Activated CD4-positive, alpha-beta memory T cell treated with anti-CD3 and anti-CD28 coated beads, Interleukin-2, amount 10 ng/mL, durations not matched to agents 7 days and 5 days (primary cell): ENCODE measurements at places on chromosomes 6 and 20.

GRCh38 chr6:122758927-122759334, 20.6 kb upstream of the FABP7 start:
- H3K27me3 ChIP-seq, result no peaks in the 10 kb centered on the region
- H3K36me3 ChIP-seq, result no peaks in the 10 kb centered on the region
- H3K27ac ChIP-seq, result no peak overlapping the region
- H3K4me3 ChIP-seq, result no peak overlapping the region

DNA sequence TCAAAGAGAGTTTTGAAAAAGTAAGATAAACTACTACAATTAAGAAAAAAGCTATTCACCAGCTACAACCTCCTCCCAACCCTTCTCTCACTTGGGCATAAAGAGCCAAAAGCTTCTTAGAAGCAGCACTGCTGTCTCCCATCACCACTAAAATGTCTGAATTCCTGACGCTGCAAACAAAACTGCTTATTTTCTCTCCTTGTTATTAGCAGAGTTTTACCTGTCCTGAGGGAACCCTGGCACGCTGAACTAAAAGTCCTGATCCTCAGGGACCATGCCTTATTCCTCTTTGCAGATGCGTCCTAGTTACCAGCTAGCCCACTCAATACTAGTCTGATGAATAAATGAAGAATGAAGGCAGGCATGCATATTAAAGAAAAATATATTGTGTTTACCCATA, 1.1 kb downstream of the HACE1 start:
- peaks cover 33% of the 10 kb centered on the region for H3K4me1 ChIP-seq
- H3K4me3 ChIP-seq, result peak overlapping the region; percentile 87
- H3K36me3 ChIP-seq, result peaks cover 6% of the 10 kb centered on the region
- H3K27me3 ChIP-seq, result peaks cover 6% of the 10 kb centered on the region
- no peak for DNase-seq
- H3K27ac ChIP-seq, result peak overlapping the region; percentile 58

DNA sequence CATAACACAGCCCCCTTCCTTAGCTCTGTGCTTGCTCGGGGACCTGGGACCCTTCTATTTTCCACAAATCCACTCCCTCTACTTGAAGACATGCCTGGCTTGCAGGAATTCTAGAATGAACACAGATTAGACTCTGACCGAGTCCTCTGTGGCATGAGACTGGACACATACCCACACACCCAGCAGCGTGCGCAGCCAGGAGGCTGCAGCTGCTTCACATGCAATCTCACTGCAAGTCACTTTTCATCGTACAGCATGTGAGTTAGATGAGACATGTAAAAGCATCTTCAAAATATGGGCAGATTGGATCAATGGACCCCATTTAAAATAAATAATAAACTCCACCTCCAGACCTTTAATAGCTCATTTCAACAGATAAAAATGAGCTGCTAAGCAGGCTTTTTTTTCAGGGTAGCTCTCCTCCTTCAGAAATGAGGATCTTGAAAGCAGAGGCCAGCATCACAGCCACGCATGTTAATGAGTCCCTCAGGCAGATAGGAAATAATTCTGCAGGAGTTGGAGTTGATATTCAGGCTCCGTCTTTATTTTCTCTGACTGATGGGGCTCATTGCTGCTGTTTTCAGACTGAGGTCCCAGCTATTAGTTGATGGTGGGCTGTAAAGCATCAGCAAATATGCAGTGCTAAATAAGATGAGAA, 215.1 kb upstream of the GGTLC1 start:
- no peak overlapping the region for H3K27ac ChIP-seq
- H3K4me3 ChIP-seq, result no peak overlapping the region
- no peaks in the 10 kb centered on the region for H3K36me3 ChIP-seq
- no peaks in the 10 kb centered on the region for H3K4me1 ChIP-seq
- no peak for DNase-seq

- peaks cover 6% of the 10 kb centered on the region for H3K27me3 ChIP-seq
- no peak overlapping the region for H3K27ac ChIP-seq
- H3K36me3 ChIP-seq, result no peaks in the 10 kb centered on the region
- DNase-seq, result no peak
Measured at GRCh38 chr6:87029711-87030314, 65.1 kb downstream of the CGA start.

DNA sequence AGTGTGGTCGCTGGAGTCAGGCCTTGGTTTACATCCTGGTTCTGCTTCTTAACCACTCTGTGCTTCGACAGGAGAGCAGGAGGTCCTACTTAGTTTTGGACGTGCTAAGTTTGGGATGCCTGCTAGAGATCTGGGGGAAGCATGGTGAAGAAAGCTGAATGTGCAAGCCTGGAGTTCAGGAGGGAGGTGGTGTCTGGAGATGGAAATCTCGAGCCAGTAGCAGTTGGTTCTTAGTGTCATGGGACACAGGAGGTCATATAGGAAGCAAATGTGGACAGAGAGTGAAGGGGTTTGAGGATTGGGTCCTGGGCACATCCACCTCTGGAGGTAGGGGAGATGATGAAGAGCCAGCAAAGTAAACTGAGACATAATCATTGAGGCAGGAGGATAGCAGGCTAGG, 131.4 kb downstream of the SYCP2 start:
- H3K27me3 ChIP-seq, result peaks cover 8% of the 10 kb centered on the region
- H3K4me1 ChIP-seq, result no peaks in the 10 kb centered on the region
- H3K4me3 ChIP-seq, result no peak overlapping the region
- no peak for DNase-seq
- no peaks in the 10 kb centered on the region for H3K36me3 ChIP-seq
- H3K27ac ChIP-seq, result no peak overlapping the region

DNA sequence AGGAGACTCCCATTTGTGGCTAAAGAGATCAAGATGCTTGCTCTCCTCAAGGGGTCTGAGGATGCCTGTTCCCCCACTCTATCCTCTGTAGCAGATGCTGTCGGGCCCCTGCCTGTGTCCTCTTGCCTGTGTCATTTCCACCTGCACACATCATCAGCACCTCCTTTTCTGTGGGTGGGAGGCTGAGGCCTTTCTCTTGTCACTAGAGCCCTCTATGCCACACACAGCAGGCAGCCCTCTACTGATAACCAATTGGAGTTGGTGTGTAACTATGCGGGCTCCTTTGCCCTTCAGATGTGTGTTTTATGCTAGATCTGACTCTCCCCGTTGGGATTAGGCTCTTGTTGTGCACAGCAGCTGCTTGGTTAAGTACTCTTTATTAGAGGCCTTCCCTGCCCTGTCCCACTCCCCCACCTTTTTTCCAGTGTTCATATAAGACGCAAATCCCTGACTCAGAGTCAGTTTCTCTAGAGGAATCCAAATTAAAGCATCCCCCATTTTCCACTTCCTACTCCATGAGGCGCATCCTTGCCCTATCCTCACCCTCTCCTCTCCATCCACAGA, 7.7 kb downstream of the TREML2 start:
- no peaks in the 10 kb centered on the region for H3K27me3 ChIP-seq
- no peak for DNase-seq
- H3K4me1 ChIP-seq, result peaks cover 45% of the 10 kb centered on the region
- H3K4me3 ChIP-seq, result no peak overlapping the region
- peak overlapping the region; percentile 14 for H3K27ac ChIP-seq
- H3K36me3 ChIP-seq, result peaks cover 80% of the 10 kb centered on the region

GRCh38 chr6:107718341-107718740, 105.8 kb downstream of the SCML4 start:
- peaks cover 56% of the 10 kb centered on the region for H3K4me1 ChIP-seq
- peaks cover 14% of the 10 kb centered on the region for H3K27me3 ChIP-seq
- no peak overlapping the region for H3K27ac ChIP-seq
- peaks cover 21% of the 10 kb centered on the region for H3K36me3 ChIP-seq
- H3K4me3 ChIP-seq, result no peak overlapping the region

DNA sequence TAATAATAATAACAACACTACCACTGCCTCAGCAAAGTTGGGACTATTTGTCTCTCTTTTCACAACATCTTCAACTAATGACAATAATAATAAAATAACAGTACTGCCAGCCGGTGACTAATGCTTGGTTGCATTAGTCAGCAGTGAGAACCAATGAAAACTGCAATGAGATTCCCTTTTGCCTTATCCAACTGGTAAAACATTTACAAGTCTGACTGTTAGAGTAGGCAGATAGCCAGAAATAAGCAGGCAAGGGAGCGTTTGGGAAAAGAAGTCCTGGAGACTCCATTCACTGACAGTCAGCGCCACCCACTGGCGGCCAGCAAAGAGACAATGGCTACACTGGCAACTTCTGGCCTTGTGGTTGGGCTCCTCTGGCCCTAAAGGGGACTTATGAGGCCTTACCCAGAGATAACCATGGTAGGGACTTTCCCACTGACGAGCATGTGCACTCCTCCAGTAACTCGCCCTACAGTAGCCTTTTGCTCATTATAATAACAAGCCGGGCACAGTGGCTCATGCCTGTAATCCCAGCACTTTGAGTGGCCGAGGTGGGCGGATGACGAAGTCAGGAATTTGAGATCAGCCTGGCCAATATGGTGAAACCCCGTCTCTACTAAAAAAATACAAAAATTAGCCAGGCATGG, 3.4 kb upstream of the NSFL1C start:
- DNase-seq, result peak; percentile 39
- peaks cover 20% of the 10 kb centered on the region for H3K27me3 ChIP-seq
- peaks cover 22% of the 10 kb centered on the region for H3K4me1 ChIP-seq
- H3K27ac ChIP-seq, result no peak overlapping the region

DNA sequence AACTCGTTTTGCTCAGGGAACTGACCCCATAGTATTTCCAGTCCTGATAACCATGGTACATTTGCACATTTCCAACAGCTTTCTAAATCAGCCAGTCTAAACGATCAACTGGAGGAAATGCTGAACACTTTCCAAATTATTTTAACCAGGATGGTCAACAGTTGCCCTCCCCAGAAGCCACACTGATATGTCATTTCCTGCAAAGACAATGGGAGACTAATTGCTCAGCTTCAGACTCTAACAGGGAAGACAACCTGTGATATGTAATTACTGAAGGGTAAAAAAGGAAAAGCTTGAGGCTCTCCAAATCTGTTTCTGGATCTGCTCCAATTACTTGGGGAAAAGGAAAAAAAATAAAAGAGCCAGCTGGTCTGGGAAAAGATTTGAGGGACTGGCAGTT, 88.8 kb downstream of the FYN start:
- peaks cover 36% of the 10 kb centered on the region for H3K36me3 ChIP-seq
- no peak overlapping the region for H3K4me3 ChIP-seq
- H3K4me1 ChIP-seq, result peaks cover 62% of the 10 kb centered on the region
- DNase-seq, result no peak
- no peaks in the 10 kb centered on the region for H3K27me3 ChIP-seq

DNA sequence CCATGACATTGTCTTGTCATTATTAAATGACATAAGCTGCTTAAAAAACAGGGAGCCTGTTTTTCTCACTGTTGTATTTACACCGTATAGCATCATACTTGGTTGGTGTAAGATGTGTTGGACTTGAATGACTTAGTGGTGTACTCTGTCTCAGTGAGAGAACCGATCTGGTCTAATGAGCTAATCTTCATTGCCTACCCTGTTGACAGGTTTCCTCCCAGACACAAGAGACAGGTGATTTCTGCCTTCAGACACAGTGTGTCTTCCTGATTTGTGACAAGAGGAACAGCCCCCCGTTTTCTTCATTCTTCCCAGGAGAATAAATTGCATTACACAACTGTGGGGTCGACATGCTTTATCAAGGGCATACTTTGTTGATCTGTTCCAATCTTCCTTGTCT, 137.2 kb upstream of the ID4 start:
- H3K27ac ChIP-seq, result no peak overlapping the region
- no peaks in the 10 kb centered on the region for H3K36me3 ChIP-seq
- H3K4me3 ChIP-seq, result no peak overlapping the region
- H3K4me1 ChIP-seq, result no peaks in the 10 kb centered on the region
- H3K27me3 ChIP-seq, result no peaks in the 10 kb centered on the region

GRCh38 chr6:19753826-19754225, 83.3 kb upstream of the ID4 start:
- no peak overlapping the region for H3K4me3 ChIP-seq
- H3K27ac ChIP-seq, result no peak overlapping the region
- H3K27me3 ChIP-seq, result no peaks in the 10 kb centered on the region
- no peaks in the 10 kb centered on the region for H3K4me1 ChIP-seq
- no peaks in the 10 kb centered on the region for H3K36me3 ChIP-seq

GRCh38 chr6:138339024-138339423, 38.7 kb upstream of the SMIM28 start:
- H3K27me3 ChIP-seq, result peaks cover 17% of the 10 kb centered on the region
- DNase-seq, result no peak
- H3K27ac ChIP-seq, result no peak overlapping the region
- H3K4me3 ChIP-seq, result no peak overlapping the region
- H3K4me1 ChIP-seq, result no peaks in the 10 kb centered on the region

DNA sequence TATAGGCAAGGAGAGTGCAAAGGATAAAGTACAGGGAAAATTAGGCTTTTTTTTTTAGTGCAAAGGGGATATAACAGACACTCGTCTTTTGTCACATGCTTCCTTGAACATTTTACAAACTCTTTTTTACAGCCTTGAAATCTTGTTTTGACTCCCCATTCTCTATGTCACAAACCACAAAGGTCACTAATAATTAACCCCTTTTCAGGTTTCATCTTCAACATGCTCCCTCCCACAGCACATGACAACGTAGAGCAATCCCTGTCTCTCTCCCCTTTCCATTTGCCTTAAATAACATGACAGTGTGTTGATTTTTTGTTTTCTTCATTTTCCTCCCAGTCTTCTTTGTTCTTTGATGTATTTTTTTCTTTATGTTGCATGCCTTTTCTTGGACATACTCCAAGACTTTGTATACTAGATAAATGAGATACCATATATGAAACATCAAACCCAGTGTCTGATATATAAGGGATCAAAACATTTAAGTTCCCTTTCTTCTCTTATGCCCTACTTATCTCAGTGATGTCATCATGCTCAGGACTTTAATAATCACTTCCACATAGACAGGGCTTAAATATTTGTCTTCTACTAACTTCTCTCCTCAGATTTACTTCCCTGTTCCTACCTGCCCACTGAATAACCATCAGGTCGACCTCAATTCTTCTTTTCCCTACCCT, 378.7 kb upstream of the HSF2 start:
- no peaks in the 10 kb centered on the region for H3K36me3 ChIP-seq
- no peaks in the 10 kb centered on the region for H3K4me1 ChIP-seq
- no peaks in the 10 kb centered on the region for H3K27me3 ChIP-seq
- no peak overlapping the region for H3K4me3 ChIP-seq

DNA sequence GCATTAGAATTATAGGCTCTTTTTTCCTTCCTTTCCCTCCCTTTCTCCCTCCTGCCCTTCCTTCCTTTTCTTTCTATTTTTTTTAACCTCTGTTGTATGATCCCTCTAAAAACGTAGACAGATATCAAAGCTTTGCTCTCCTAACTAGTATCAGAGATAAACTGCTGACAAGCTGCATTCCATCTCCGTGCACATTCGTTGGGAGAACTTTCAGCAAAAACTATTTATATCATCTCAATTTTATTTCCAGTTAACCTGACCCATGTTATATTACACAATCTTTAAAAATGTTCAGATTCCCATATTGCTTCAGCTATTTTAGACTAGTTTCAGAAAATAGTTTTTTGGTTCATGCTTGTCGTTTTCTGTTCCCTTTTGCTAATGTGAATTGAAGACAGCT, 47.3 kb downstream of the RNF217 start:
- H3K4me3 ChIP-seq, result no peak overlapping the region
- H3K36me3 ChIP-seq, result no peaks in the 10 kb centered on the region
- peaks cover 8% of the 10 kb centered on the region for H3K4me1 ChIP-seq
- H3K27me3 ChIP-seq, result peaks cover 2% of the 10 kb centered on the region
